PC-9 (cell line): ENCODE measurements at places on chromosomes 1 and 21. TPM values are rescaled to one million over a fixed set of nuclear protein-coding genes. Genes with fewer than 3 reads are reported as not detected.

CRYBG2 gene
- total RNA-seq = 21.7 and 24.6 TPM in 2 replicates

DNA sequence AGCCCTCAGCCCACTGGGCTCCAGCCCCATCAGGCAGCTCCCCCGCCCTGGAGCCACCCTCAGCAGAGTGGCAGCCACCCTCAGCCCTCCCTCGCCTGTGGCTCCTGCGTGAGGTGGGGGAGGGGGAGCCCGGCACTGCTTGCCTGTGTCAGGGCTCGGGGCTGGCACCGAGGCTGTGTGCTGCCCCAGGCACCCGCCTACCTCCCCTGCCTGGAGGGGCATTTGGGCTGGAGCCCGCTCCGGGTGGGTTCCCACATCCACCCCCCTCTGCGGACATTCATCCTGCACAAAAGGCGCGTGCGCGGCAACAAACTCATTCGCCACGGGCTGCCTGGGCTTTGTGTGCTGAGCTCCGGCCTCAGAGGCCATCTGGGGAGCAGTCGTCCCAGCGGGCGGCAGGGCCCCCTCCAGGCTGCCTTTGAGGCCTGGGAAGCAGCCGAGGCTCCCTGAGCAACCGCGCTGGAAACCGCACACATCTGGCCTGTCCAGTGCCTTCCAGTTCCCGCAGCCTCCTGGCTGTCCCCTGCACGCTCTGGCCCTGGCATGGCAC is 12.6 kb upstream of the TNFRSF14 start:
- no peak overlapping the region for H3K4me3 ChIP-seq
- H3K27me3 ChIP-seq = no peaks in the 10 kb centered on the region
- H3K36me3 ChIP-seq = no peaks in the 10 kb centered on the region
- H3K4me1 ChIP-seq = peaks cover 34% of the 10 kb centered on the region
- no peak for DNase-seq

DNA sequence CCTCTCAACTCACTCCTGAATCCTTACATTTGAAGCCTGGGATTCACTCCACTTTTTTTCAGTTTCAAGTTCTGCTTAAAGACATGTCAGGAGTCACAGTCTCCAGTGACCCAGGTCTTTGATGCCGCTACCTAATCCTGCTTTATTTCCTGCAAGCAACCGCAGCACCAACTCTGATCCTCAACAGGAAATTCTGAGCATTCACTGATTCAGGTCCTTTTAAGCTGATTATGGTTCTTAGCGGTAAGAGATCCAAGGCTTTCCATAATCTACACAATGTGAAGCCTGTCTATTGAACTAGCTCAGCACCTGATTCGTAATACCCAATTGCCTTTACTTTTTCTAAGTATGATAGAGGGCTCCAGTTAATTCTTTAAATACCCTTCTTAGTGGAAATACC is 43.7 kb upstream of the PIGC start:
- no peaks in the 10 kb centered on the region for H3K36me3 ChIP-seq
- H3K4me1 ChIP-seq = peaks cover 20% of the 10 kb centered on the region
- no peak overlapping the region for H3K27ac ChIP-seq
- no peak for DNase-seq
- H3K27me3 ChIP-seq = no peaks in the 10 kb centered on the region
- H3K4me3 ChIP-seq = no peak overlapping the region

IQCC gene
- 4.9 and 5.0 TPM in 2 replicates for total RNA-seq

DNA sequence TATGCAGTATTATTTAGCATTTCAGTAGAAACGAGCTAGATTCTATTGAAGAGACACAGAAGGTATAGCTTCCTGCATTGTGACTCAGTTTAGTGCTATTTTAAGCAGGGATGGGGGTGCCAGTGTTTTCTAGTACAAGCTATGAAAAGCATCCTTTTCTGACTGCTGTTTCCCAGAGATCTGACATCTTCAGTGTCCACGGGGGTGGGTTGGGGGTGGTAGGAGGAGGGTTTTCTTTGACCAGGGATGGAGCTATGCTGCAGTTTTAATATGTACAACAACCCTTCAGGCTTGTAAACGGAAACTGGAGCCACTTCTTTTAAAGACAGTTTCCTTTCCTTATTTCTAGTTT is 2.7 kb upstream of the NEGR1 start:
- peak overlapping the region; percentile 68 for H3K27ac ChIP-seq
- H3K36me3 ChIP-seq = no peaks in the 10 kb centered on the region
- H3K4me1 ChIP-seq = peaks cover 13% of the 10 kb centered on the region
- H3K27me3 ChIP-seq = no peaks in the 10 kb centered on the region
- no peak for DNase-seq

GRCh38 chr1:236143104-236143948 is 987 bp downstream of the GPR137B start:
- DNase-seq = no peak
- H3K27me3 ChIP-seq = peaks cover 36% of the 10 kb centered on the region
- no peaks in the 10 kb centered on the region for H3K36me3 ChIP-seq
- no peak overlapping the region for H3K27ac ChIP-seq
- H3K4me1 ChIP-seq = no peaks in the 10 kb centered on the region
- no peak overlapping the region for H3K4me3 ChIP-seq

FAM163A gene
- not detected in 2 replicates for total RNA-seq

DNA sequence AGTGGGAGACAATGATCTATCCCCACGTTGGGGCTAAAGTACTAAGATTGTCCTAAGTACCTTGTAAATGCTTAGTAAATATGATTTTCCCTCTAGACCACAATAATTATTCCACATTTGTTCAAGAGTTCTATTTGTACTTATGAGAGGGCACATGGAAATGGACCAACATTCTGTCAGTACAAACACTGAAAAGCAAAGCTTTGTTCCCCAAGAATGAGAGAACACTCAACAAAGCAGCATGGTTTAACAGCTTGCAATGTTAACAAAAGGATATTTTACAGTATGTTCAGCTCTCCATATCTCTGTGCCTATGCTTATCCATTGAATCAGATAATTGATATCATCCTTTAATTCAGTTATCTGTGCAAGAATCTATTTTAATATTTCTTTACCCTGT is 35.4 kb downstream of the RBM11 start:
- no peaks in the 10 kb centered on the region for H3K4me1 ChIP-seq
- no peak overlapping the region for H3K4me3 ChIP-seq
- H3K27ac ChIP-seq = no peak overlapping the region
- no peak for DNase-seq

- no peak for DNase-seq
- H3K27ac ChIP-seq = no peak overlapping the region
- H3K4me3 ChIP-seq = no peak overlapping the region
- H3K36me3 ChIP-seq = 0 out of 2 replicates have a peak, but pooled peaks cover 9% of the 10 kb centered on the region
- H3K27me3 ChIP-seq = no peaks in the 10 kb centered on the region
- no peaks in the 10 kb centered on the region for H3K4me1 ChIP-seq
These were observed 87.4 kb upstream of the TTC39A start for GRCh38 chr1:51417496-51418383.

DNA sequence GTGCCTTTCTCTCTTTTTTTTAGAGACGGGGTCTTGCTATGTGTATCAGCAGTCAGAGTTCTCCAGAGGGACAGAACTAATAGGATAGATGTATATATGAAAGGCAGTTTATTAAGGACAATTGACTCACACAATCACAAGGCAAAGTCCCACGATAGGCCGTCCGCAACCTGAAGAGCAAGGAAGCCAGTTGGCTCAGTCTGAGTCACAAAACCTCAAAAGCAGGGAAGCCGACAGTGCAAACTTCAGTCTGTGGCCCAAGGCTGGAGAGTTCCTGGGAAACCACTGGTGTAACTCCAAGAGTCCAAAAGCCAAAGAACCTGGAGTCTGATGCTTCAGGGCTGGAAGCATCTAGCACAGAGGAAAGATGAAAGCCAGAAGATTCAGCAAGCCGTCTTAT is 16.3 kb upstream of the H3-3A start:
- H3K4me1 ChIP-seq = no peaks in the 10 kb centered on the region
- H3K36me3 ChIP-seq = no peaks in the 10 kb centered on the region
- 0 out of 2 replicates have a peak, but pooled peaks cover 2% of the 10 kb centered on the region for H3K27me3 ChIP-seq
- H3K27ac ChIP-seq = no peak overlapping the region
- no peak for DNase-seq
- H3K4me3 ChIP-seq = no peak overlapping the region

GRCh38 chr1:43776043-43776761 is 68.9 kb downstream of the ST3GAL3 start:
- peaks cover 36% of the 10 kb centered on the region for H3K4me1 ChIP-seq
- no peak for DNase-seq
- peak overlapping the region; percentile 47 for H3K27ac ChIP-seq
- H3K4me3 ChIP-seq = no peak overlapping the region

LAMB3 gene
- 90.0 and 142 TPM in 2 replicates for total RNA-seq

DNA sequence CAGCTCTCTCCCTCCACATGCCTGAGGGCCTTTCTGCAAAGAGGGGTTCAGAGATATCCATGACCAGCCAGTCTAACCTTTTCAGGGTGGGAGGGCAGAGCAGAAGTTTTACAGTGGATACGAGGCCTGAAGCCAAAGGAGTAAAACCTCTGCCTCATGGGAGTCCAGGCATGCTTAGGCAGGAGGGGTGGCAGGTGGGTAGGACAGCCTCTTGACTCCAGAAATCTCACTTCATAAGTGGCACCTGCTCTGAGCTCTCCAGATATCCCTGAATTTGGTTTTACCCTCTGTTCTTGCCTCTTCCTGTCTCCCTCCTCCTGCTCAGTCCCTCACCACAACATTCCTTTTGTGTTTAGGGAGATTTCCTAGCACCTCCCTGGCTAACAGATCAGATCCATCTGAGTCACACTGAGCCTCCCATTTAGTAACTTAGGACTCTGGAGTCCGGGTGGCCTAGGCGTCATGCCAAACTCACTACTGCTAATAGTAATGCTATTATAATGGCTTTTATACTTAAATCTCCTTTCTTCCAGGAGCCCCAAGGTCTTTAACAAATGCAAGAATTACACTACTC is 201.0 kb downstream of the HS2ST1 start:
- no peaks in the 10 kb centered on the region for H3K27me3 ChIP-seq
- DNase-seq = peak; percentile 24
- no peaks in the 10 kb centered on the region for H3K36me3 ChIP-seq

GRCh38 chr1:181131255-181131941 is 42.9 kb downstream of the IER5 start:
- H3K27ac ChIP-seq = no peak overlapping the region
- H3K27me3 ChIP-seq = no peaks in the 10 kb centered on the region
- no peaks in the 10 kb centered on the region for H3K36me3 ChIP-seq
- no peak for DNase-seq
- no peak overlapping the region for H3K4me3 ChIP-seq
- H3K4me1 ChIP-seq = peaks cover 74% of the 10 kb centered on the region

DNA sequence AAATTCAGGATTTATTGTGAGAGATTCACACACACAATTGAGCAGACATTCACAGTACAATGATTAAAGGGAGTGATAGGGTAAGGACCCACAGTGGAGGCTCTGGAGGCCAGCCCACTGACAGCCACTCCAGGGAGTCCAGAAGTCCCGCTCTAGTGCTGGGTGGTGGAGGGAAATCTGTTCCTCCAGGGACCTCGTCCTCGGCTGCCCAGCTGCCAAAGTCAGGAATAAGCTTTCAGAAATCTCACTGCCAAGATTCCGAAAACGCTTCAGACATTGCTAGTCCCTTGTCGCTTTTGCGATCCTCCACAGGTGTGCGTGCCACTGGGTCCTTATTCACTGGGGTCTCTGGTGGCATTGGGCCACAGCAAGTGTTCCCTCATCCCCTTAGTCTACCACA is 2.3 kb downstream of the MX1 start:
- H3K4me1 ChIP-seq = no peaks in the 10 kb centered on the region
- no peaks in the 10 kb centered on the region for H3K27me3 ChIP-seq
- no peak for DNase-seq
- no peak overlapping the region for H3K4me3 ChIP-seq
- no peak overlapping the region for H3K27ac ChIP-seq

DNA sequence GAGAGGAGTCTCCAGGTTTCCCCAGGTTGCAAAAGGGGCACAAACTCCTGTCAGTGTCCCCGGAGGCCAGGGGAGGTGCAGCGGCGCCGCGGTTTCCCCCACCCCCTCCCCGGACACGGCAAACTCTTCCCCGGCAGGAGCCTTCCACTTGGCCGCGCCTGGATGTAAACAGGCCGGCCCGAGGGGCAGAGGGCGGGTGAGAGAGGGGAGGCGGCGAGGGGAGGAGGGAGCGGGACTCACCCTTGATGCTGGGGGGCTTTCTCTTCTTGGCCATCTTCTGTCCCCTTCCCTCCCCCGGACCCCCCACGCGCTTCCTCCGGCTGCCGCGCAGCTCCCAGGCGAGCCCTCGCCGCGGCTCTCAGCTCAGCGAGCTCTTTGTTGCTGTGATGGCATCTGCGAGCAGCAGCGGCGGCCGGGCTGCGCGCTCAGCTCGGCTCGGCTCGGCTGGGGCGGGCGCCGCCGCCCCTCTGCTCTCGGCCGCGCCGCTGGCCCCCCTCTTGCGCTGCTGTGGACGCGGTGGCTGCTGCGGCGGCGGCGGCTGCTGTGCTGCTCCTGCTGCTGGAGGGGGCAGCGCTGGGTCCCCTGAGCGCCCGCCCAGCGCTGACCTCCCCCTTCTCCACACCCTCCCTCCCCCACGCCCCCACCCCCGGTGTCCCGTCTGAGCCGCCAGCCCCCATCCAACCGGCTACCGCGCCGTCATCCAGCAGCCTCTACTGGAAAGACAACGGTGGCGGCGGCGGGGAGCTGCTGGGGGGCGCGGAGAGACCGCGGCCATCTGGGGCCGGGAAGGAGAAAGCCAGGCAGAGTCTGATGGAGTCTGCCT is 4.9 kb upstream of the SLC44A5 start:
- no peak for DNase-seq
- 0 out of 2 replicates have a peak, but pooled peaks cover 10% of the 10 kb centered on the region for H3K27me3 ChIP-seq
- H3K36me3 ChIP-seq = no peaks in the 10 kb centered on the region
- H3K4me3 ChIP-seq = peak overlapping the region; percentile 48; the same call in 1 of the 2 replicates
- H3K4me1 ChIP-seq = peaks cover 3% of the 10 kb centered on the region; the same call in 1 of the 2 replicates
- no peak overlapping the region for H3K27ac ChIP-seq

- H3K27ac ChIP-seq = peak overlapping the region; percentile 36; the same call in 1 of the 2 replicates
- peak overlapping the region; percentile 79 for H3K4me3 ChIP-seq
- H3K4me1 ChIP-seq = peaks cover 23% of the 10 kb centered on the region
These were observed 997 bp downstream of the IFNAR2 start for GRCh38 chr21:33230545-33231324.

GRCh38 chr1:51738681-51739080 is 121.8 kb downstream of the OSBPL9 start:
- DNase-seq = no peak
- peaks cover 5% of the 10 kb centered on the region; the same call in 1 of the 2 replicates for H3K36me3 ChIP-seq
- no peaks in the 10 kb centered on the region for H3K27me3 ChIP-seq
- H3K4me1 ChIP-seq = peaks cover 38% of the 10 kb centered on the region
- H3K27ac ChIP-seq = no peak overlapping the region

- H3K4me3 ChIP-seq = no peak overlapping the region
- no peaks in the 10 kb centered on the region for H3K27me3 ChIP-seq
- H3K4me1 ChIP-seq = peaks cover 37% of the 10 kb centered on the region
- no peak for DNase-seq
- no peaks in the 10 kb centered on the region for H3K36me3 ChIP-seq
These were observed 52.1 kb upstream of the SLC44A3 start for GRCh38 chr1:94768036-94768435.

GRCh38 chr1:168529518-168529917 is 14.3 kb downstream of the XCL2 start:
- H3K27ac ChIP-seq = no peak overlapping the region
- no peaks in the 10 kb centered on the region for H3K36me3 ChIP-seq
- H3K4me3 ChIP-seq = no peak overlapping the region
- DNase-seq = no peak
- H3K4me1 ChIP-seq = no peaks in the 10 kb centered on the region
